Mesothelial cell of epicardium (in vitro differentiated cells): ENCODE measurements at places on chromosomes 2 and 18. TPM values are rescaled to one million over a fixed set of nuclear protein-coding genes. Genes with fewer than 3 reads are reported as not detected.

The ZNF512 gene
- total RNA-seq = 65.6 to 75.1 TPM (median 72.8 TPM) in 3 replicates

The SKOR2 gene
- total RNA-seq = not detected in 3 replicates

The DSG1 gene
- total RNA-seq = 0.07 to 0.18 TPM (median 0.09 TPM) in 3 replicates

DNA sequence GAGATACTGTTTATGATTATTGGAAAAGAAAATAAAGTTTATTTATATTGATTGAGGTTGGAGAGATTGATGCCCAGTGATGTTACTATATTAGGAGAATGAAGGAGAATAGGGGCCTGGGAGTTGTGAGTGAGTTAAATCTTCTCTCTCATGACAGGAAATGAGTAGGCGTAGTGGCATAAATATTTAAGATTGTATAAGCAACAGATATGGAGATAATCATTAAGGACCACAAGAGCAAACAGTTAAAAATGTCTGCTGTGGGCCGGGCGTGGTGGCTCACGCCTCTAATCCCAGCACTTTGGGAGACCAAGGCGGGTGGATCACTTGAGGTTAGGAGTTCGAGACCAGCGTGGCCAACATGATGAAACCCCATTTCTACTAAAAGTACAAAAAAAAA is 62.7 kb downstream of the PTRHD1 start:
- DNase-seq = no peak
- H3K4me1 ChIP-seq = no peaks in the 10 kb centered on the region
- H3K27me3 ChIP-seq = no peaks in the 10 kb centered on the region
- no peak overlapping the region for H3K27ac ChIP-seq
- peaks cover 31% of the 10 kb centered on the region for H3K36me3 ChIP-seq

DNA sequence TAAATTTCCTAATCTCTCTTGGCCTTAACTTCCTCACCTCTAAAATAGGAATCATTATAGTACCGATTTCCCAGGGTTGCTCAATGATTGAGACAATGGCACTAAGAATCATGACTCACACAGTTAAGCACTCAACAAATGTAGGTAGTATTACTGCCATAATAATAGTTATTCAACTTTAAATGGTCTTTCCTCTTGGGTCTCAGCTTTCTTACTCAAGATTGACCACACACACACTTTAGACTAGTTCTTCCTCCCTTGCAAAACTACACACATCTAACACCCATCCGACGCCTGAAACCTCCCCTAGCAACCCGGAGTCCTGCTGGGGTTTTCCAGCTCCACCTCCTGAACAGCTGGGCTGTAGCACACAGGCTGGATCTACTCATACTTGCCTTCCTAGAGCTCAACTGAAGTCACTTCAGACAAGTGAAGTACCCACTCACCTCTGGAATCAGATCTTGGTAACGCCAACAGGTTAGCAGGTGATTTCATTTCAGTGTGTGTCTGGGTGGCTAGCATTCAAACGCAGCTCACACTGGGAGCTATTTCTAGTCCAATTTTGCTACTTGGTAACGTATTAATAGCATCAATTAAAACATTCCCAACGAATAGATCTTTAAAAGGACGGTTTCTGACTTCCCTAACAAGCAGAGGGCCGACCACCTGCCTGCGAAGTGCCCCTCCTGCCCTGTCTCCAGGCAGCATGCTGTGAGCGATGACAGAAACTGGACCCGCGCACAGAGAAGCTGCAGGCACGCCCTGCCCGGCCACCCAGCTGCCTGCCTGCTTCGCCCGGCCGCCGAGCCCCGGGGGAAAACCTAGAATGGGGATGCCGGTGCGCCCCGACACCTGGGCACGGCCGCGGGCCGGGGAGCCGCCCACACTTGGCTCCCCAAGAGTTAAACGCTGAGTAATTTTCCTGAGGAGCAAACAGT is 1.1 kb downstream of the UXS1 start:
- H3K36me3 ChIP-seq = no peaks in the 10 kb centered on the region
- peak overlapping the region; percentile 41 for H3K27ac ChIP-seq
- peak overlapping the region; percentile 69 for H3K4me3 ChIP-seq
- no peaks in the 10 kb centered on the region for H3K27me3 ChIP-seq
- H3K4me1 ChIP-seq = peaks cover 32% of the 10 kb centered on the region

DNA sequence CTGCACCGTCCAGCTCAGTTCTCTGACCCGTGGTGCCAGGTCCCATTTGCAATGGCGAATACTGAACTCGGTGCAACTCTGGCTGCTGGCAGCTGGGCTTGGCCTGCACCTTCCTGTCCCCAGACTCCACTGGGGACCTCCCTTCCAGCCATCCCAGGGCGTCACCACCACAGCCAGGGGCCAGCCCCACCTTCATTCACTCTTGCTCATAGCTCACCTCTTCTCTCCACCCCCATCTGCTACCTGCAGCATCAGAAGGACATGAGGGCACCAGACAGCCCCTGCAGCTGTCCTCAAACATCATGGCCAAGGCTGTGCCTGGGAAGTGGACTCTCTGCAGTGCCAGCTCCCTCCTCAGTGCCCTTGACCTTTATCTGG is 16.2 kb upstream of the ALPI start:
- peaks cover 10% of the 10 kb centered on the region for H3K27me3 ChIP-seq
- peaks cover 3% of the 10 kb centered on the region for H3K4me1 ChIP-seq
- no peak for DNase-seq
- no peaks in the 10 kb centered on the region for H3K36me3 ChIP-seq
- H3K4me3 ChIP-seq = no peak overlapping the region

- H3K27me3 ChIP-seq = peaks cover 5% of the 10 kb centered on the region
- H3K36me3 ChIP-seq = peaks cover 2% of the 10 kb centered on the region
- H3K4me3 ChIP-seq = no peak overlapping the region
- no peak overlapping the region for H3K27ac ChIP-seq
Measured at GRCh38 chr18:78240101-78240500, 739.5 kb upstream of the SALL3 start.

DNA sequence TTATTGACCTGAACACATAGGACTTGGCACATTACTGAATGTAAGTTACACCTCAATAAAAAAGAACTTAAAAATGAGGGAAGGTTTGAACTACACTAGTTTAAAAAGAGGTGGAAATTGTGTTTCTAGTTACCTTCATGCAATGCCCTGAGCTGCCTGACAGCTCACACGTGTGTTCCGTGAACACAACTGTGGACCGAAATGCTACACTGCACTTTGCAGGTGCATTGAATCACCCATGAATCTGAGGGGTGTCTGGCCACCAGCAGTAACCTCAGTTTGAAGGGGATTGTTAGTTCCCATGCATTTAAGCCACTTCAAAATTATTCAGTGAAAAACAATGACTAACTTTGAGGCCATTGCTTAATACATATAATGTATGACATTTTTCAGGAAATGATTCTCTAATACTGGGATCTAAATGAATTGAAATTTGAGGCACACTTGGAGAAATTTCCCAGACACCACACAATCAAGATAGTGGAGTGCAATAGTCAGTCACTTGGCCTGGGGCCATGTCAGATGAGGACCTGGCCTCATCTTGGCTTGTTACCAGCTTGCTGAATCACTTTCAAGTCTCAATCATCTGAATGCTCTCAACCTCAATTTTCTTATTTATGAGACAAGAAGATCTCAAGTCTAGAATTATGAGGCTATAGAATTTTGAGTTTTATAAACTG is 59.3 kb downstream of the MYL12B start:
- no peak for DNase-seq
- H3K27me3 ChIP-seq = no peaks in the 10 kb centered on the region
- H3K27ac ChIP-seq = peak overlapping the region; percentile 48
- peaks cover 17% of the 10 kb centered on the region for H3K36me3 ChIP-seq
- H3K4me1 ChIP-seq = peaks cover 48% of the 10 kb centered on the region

DNA sequence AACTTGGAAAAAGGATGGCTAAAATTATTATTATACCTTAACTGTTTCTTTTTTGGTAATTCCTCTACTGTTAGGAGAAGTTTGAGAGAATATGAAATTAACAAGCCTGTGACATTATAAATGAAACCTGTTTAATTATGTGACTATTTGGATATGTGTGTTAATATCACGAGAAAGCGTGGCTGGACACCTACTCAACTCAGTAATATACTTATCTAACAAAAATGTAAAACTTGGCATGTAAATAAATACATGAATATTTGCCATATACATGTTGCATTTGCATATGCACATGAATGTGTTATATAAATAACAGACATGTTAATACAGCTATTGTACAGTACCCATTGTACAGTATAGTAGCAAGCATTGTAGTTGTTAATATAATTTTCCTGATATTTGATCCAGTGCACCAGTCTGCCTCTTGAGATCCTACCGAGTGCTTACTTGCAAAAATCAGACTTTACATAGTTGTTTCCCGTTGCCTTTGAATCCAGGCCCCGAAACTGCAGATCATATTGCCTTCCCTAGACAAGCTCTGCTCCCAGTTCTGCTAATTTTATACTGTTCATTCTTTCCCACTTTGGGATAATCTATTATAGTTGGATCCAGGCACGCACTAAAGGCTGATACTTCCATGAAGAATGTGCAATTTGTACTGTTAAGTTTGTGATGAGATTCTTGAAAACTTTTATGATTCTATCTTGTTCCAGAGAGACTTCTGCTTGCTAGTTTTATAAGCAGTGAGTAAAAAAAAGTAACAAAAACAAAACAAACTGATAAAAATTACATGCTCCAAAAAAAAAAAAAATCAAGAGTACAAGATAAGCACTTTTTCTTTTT is 395.6 kb downstream of the ARHGAP15 start:
- H3K27me3 ChIP-seq = no peaks in the 10 kb centered on the region
- peak overlapping the region; percentile 94 for H3K27ac ChIP-seq
- peaks cover 64% of the 10 kb centered on the region for H3K4me1 ChIP-seq
- no peak overlapping the region for H3K4me3 ChIP-seq
- H3K36me3 ChIP-seq = no peaks in the 10 kb centered on the region
- no peak for DNase-seq

DNA sequence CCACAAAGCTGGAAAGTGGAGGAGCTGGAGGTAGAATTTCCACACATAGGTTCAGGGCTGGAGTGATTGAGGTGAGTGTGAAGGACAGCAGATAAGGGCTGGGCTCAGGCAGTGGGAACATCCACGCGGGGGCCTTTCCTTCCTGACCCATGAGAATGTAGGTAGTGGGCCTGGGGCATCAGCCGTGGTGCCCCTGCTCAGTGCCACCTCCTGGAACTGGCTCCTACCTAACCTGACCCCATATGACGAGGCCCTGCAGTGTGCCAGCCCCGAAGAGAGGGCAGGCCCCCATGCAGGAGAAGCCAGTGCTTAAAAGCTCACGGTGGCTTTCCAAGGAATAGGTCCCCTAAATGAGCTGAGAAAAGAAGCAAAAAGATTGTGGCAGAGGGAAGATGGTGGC is 66.2 kb downstream of the HS6ST1 start:
- peaks cover 7% of the 10 kb centered on the region for H3K4me1 ChIP-seq
